ENCODE measurements at places on chromosomes 2 and 18.

- no peak for DNase-seq
Measured at GRCh38 chr2:181177376-181177775, 197.0 kb downstream of the UBE2E3 start.

DNA sequence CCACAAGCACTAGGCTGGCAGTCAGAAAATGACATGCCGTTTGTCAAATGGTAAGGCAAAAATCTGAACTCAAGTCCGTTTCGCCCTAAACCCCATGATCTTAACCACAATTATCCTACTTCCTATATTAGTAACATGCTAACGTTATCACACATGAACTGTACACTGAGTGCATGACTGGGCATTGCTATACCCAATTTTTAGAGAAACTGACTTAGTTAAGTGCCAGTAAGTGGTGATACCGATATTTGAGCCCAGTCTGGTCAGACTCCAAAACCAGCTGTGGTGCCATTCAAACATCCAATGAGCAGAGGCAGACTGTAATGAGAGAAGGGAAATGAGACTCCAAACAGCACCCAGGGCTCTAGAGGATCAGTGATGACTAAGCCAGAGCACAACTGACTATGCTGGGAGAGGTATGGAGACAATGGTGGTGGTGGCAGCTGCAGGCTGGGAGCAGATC is 311.7 kb upstream of the PKDCC start:
- no peak for DNase-seq

GRCh38 chr2:195251214-195251613 is 405.8 kb upstream of the SLC39A10 start:
- peak; percentile 68 for DNase-seq

GRCh38 chr2:128447538-128447995 is 128.9 kb upstream of the HS6ST1 start:
- no peak for DNase-seq

DNA sequence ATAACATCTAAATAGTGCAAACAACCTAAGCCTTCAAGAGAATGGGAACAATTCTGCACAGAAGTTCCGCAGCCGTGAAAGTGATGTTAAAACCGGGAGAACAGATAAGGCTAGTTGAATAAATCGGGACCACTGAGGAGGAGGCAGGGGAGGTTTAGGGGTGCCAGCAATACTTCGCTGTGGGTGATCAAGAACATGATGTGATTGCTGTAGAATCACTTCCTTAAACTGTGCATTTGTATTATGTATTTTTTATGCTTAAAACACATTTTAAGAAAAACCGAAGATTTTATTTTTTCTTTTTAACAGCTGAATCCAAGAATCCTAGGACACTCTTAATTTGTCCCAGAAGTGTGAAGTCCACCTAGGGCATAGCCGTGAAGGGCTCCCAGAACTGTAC is 33.6 kb downstream of the TTC32 start:
- no peak for DNase-seq

- DNase-seq, result peak; percentile 26
Measured at GRCh38 chr2:223418131-223418530, 184.0 kb downstream of the SCG2 start.

DNA sequence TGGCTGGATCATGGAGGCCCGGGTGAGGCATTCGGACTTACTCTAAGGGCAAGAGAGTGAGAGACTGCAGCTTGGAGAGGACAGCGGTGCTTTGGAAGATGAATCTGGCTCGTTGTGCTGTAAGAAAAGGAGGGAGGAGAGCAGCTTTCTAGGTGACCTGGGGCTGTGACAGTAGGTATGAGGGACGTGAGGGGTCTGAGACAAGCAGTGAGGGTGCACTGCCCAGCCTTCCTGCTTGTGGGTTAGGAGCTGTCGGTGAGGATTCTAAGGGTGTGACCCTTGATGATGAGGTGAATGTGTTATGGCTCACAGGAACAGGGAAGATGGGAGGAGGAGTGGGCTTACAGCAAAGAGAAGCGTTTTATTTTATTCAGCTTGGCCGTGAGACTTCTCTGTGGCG is 27.1 kb upstream of the RHOB start:
- DNase-seq, result no peak

- DNase-seq, result no peak
Measured at GRCh38 chr2:240392948-240393830, 42.3 kb upstream of the GPC1 start.

DNA sequence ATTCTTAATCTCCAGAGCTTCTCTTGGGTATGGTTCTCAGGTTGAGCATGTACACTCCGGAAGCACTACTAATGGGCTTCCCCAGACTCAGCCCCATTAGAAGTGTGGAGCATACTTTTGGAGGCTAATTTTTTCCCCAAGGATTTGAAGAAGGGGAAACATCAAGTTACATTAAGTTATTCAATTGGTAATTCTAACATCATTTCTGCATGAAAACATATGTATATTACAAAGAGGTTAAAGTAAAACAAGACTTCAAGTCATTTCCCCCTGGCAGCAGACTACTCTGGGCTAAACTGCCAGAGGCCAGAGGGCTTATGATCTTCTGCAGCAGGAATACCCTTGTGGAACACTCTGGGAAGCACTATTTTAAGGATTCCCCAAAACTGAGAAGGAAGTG is 227.7 kb upstream of the STK17B start:
- DNase-seq, result no peak

- DNase-seq, result no peak
Measured at GRCh38 chr2:173058673-173059072, 17.0 kb upstream of the MAP3K20 start.

DNA sequence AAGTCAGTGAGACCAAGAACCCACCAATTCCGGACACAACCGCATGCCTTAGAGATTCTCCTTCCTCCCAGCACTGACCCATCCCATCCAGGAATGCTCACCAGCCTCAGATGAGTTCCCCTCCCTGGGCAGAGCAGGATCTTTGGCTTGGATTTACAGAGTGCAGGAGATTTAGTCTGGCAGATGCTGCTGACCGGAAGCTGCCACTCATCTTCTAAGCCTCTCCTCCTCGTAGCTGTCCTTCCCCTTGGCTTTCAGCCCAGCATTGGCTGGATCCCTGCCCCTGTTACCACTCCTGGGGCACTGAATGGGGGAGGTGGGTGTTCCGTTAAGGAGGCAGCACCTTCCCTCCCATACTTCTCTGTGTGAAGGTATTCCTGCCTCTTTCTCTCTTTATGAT is 53.2 kb downstream of the VWA3B start:
- no peak for DNase-seq

DNA sequence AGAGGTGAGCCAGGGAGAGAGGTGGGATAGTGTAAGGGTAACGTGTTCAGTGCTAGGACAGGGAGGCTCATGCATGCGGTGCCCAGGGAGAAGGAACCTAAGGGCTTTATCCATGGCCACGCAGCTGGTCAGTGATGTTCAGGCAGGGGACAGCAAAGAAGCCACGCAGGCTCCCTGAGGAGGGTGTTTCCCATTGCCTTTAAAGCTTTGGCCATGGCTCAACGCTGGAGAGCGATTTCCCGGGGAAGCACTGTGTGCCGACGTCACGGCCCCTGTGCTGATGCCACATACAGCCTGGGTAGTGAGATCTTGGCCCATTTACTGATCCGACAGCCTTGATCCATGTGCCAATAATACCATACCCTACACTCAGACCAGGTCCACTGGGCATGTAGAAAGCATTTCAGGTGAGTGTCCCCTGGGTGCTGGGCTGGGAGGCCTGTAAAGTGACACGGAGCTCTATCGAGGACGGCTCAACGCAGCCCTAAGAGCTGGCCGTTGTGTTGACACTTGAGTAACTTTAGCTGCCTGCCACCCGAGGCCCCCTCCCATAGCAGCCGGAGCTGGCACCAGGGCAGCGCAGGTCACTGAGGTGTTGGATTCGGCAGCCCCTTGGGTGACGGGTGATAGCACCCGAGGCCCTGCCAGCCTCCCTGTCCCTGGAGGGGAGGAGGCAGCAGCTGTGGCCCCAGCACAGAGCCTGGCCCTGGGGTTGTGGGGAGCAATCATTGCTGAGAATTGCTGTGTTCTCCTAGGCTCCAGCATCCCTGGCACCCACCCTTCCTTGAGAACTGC is 41.4 kb downstream of the PDIA6 start:
- no peak for DNase-seq

DNA sequence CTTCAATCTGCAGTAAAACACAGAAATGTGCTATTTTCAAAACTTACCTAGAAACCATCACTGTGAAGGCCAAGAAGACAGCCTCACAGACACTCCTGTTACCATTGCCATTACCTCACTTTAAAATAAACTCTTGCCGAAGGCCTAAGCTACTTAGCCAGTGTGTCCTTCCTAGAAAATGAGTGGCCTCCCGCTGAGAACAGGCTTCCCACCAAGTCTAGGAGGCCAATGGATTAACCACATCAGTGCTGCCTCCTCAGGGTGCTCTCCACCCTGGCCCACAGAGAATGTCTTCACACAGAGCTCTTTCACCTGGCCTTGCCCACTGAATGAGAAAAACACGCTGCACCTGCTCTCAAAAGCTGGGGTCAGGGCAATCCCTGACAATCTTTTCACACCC is 47.5 kb downstream of the L3MBTL4 start:
- no peak for DNase-seq

DNA sequence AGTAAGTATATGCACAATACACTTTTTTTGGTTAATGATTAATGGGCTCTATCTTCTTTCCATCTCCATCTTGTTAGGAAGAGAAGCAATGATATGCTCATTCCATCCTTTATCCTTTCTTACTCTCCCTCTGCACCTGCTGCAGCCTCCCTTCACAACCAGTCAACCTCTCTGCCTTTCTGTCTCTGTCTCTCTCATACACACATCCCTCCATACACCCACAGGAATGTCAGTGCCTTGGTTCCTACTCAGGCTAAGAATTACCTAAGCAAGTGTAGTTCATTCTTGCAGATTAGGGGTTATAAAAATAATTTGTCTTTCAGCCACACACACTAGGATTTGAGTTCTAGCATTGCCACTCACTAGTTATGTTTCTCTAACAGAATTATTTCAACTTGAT is 45.6 kb downstream of the MAP2 start:
- DNase-seq, result no peak

Data from RCC 7860 (cell line).